ENCODE measurements at places on chromosomes 1 and 21. TPM values are rescaled to one million over a fixed set of nuclear protein-coding genes. Genes with fewer than 3 reads are reported as not detected.

DNA sequence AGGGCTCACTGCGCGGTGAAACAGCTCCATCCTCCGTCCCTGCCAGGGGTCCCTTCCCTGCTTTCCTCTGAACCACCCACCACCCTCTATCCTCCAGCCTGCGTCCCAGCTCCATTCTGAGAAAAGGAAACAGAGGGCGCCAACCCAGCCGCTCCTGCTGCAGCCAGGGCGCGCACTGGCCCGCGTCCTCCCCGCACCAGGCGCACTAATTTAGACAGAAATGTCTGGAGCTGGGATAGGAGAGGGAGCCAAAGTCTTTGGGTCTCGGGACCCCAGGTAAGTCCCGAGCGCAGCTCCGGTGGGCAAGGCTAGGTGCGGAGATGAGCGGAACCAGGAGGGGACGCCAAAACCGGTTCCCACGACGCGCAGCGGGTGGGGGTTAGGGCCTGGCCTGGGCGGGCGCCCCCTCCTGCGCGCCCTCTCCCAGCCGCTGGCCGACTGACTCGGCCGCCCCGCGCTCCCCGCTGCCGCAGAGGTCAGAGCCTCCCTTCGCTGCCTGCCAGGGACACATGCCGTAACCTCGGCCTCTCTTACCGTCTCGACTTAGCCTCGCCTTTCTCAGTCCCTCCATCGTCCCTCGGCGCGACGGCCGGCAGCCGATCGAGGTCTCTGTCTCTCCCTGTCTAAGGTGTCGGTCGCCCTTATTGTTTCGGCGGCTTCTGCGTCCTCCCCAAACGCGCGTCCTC, 2.0 kb downstream of the CAMK2N1 start:
- DNase-seq: no peak
- H3K27me3 ChIP-seq: peaks cover 93% of the 10 kb centered on the region
- H3K36me3 ChIP-seq: no peaks in the 10 kb centered on the region
- peaks cover 11% of the 10 kb centered on the region for H3K4me1 ChIP-seq
- H3K27ac ChIP-seq: peak overlapping the region; percentile 77

DNA sequence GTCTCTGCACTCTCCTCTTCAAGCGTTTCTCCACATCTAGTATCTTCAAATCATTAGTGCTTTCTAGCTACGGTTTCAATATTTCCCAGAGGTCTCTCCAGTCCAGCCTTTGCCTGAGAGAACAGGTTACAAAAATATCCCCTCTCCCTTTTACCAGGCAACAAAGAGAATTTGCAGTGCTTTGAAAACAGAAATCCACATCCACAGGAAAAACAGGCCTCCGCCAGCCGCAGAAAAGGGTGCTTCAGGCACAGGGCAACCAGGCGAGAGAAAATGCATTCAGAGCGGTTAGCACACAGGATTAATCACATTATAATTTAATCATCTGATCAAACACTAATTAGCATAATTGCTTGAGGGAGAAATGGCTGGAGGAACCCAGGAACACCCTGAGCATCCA, 13.8 kb downstream of the DSCAM start:
- H3K4me3 ChIP-seq: no peak overlapping the region
- H3K27ac ChIP-seq: no peak overlapping the region
- no peak for DNase-seq

GRCh38 chr1:172184506-172185191, 235.8 kb upstream of the C1orf105 start:
- H3K27ac ChIP-seq: peak overlapping the region; percentile 65
- H3K27me3 ChIP-seq: no peaks in the 10 kb centered on the region
- no peak overlapping the region for H3K4me3 ChIP-seq
- H3K36me3 ChIP-seq: no peaks in the 10 kb centered on the region
- H3K4me1 ChIP-seq: peaks cover 32% of the 10 kb centered on the region

DNA sequence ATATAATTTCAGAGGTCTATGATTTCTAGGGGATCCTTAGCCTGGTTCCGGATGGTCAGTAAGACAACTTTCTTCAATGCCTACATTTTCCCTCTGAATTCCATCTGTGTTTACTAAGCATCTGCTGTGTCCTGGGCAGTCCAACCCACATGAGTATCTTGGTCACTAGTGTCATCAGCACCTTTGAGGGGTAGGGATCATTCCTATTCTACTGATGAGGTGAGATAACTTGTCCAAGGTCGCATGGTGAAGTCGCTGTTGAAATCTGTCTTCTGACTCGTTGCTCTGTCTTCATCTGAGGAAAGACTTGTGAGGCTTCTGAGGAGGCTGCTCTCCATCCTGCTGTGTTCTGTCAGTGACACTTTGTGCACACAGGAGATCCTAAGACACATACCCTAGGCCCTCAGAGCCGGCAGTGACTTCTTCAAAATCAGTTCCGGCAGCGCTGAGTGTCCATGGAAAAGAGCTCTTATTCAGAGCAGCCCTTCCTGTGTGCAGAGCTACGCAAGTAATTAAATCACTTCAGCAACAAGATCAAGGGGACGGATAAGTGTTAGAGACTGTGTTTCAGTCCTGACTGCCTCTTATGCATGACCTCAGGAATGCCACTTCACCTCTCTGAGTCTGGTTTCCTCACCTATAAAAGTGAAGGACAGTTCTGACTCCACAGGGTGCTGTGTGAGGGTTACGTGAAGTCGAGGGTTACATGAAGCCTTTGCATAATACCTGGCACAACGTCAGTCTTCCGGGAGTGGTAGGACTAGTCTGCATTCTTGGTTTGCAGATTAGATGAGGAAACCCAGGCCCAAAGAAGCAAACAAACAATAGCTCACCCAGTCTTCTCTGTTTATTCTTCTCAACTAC, 28.4 kb downstream of the AK2 start:
- peaks cover 62% of the 10 kb centered on the region for H3K4me1 ChIP-seq
- peaks cover 20% of the 10 kb centered on the region for H3K36me3 ChIP-seq
- DNase-seq: no peak
- no peak overlapping the region for H3K4me3 ChIP-seq
- no peaks in the 10 kb centered on the region for H3K27me3 ChIP-seq

DNA sequence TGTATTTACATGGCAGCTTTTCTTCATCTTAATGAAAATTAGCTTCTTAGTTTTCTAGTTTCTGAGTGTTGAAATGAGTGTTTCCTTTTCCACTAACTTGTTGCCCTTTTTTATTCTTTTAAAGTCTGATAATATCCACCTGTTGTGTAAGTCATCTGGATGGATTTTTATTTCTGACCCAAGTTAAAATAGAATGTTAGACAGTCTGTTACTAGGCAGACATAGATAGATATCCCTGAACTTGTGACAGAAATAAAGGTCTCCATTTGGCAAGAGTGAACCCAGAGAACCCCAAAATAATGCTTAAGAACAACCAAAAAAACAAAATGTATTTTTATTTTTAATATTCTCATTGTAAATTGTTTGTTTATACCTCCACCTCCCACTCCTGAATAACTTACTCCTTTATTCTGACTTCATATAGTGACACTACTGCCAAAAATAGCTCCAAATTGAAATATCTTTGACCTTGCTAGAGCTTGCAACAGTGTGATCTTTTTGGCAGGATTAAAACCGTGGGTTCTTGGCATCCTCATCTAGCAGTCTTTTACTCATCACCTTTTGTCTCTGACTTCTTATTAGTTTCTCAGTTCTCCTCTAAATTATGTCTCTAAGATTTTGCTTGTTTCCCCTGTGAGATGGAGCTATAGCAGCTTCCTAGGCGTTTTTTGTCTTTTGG, 26.9 kb upstream of the SH3D21 start:
- no peak overlapping the region for H3K4me3 ChIP-seq
- no peaks in the 10 kb centered on the region for H3K4me1 ChIP-seq
- no peak for DNase-seq
- peaks cover 19% of the 10 kb centered on the region for H3K36me3 ChIP-seq
- H3K27ac ChIP-seq: peak overlapping the region; percentile 28

The HSD3B2 gene
- not detected for total RNA-seq

GRCh38 chr1:45012639-45013278, 705 bp downstream of the UROD start:
- no peaks in the 10 kb centered on the region for H3K27me3 ChIP-seq
- peak overlapping the region; percentile 88 for H3K27ac ChIP-seq
- peaks cover 52% of the 10 kb centered on the region for H3K4me1 ChIP-seq
- H3K4me3 ChIP-seq: peak overlapping the region; percentile 100

The IER5 gene
- total RNA-seq: 34.8 TPM

The OR2T33 gene
- not detected for total RNA-seq

- no peaks in the 10 kb centered on the region for H3K36me3 ChIP-seq
- peaks cover 92% of the 10 kb centered on the region for H3K4me1 ChIP-seq
- no peak for DNase-seq
- H3K4me3 ChIP-seq: no peak overlapping the region
- H3K27ac ChIP-seq: peak overlapping the region; percentile 70
- no peaks in the 10 kb centered on the region for H3K27me3 ChIP-seq
Observed at GRCh38 chr1:111656086-111657017, 36.8 kb downstream of the RAP1A start.
